Stimulated activated CD8-positive, alpha-beta memory T cell treated with anti-CD3 and anti-CD28 coated beads, Interleukin-15, amount 100 ng/mL, for 1 hour (primary cell): ENCODE measurements at places on chromosomes 4 and X.

- DNase-seq, result no peak
Measured at GRCh38 chrX:65596270-65597034, 61.9 kb upstream of the LAS1L start.

GRCh38 chr4:108589961-108590360 lies 30.4 kb upstream of the RPL34 start:
- DNase-seq, result no peak

- no peak for DNase-seq
Measured at GRCh38 chrX:16931855-16932575, 14.4 kb upstream of the REPS2 start.

- DNase-seq, result no peak
Measured at GRCh38 chrX:9320940-9321339, 143.9 kb upstream of the TBL1X start.

DNA sequence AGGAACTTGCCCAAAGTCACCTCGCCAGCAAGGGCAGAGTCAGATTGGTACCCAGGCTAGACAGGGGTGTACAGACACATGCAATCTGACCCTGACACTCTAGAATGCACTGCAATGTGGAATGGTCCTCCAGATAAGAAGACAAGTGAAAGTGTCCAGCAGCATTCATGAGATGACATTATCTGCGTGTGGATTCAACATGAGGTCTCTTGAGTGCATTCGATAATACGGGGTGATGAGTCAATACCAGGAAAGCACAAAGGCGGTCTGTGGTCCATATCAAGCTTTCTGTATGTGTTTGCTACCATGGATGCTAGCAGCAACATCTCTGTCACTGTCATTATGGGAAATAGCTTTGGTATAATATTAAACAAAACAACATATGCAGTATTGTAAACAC lies 6.8 kb upstream of the XAGE3 start:
- no peak for DNase-seq

DNA sequence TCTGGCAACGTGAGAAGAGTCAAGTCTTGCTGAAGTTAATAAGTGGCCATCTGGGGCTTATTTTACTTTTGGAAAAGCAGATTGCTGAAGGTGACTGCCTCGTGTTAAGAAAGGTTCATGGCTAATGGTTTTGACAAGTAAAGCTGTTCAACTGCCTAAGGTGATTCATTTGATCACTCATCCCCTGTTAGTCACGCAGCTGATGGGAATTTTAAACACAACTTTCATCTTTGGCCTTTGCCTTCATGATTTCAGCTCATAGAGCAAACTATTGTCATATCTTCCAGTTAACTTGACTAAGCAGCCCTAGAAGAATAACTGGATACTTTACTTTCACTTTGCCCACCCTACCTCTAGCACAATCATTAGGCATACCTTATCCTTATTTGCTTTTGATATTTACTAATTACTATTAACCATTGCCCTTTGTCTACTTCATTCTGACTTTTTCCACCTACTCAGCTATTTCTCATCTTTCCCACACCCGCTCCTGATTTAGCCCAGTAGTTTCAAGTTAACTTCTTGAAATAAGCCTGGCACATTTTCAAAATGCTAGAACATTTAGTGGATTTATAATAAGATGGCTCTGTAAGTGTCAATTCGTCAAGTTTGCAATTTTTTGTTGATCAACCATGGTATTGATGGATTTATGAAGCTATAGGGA lies 170.6 kb upstream of the S100G start:
- DNase-seq, result no peak

DNA sequence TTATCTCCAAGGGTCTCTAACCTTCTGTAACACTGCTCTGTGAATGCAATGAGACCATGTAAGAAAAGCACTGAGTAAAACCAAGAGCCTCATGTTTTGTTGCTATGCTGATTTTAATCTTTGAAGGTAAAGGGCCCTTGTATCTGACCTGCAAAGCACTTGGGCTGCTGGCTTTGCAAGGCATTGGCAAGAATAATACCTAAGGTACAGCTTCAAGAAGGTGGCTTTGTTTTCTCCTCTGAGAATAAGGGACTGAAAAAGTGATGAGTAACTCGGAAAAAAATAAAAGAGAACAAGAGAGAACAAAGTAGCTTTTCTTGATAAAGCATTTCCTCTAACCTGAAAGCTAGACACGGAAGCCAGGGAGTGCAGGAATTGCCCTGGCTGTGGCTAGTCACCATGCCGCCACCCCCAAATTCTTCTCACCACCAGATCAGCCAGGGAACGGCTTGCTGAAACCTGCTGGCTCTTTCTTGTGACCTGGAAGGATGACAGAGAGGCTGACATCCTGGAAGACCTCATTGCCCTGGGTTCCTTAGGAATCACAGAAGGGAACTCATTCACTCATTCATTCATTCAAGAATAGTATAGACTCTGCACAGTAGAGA lies 41.8 kb upstream of the HS3ST1 start:
- no peak for DNase-seq

DNA sequence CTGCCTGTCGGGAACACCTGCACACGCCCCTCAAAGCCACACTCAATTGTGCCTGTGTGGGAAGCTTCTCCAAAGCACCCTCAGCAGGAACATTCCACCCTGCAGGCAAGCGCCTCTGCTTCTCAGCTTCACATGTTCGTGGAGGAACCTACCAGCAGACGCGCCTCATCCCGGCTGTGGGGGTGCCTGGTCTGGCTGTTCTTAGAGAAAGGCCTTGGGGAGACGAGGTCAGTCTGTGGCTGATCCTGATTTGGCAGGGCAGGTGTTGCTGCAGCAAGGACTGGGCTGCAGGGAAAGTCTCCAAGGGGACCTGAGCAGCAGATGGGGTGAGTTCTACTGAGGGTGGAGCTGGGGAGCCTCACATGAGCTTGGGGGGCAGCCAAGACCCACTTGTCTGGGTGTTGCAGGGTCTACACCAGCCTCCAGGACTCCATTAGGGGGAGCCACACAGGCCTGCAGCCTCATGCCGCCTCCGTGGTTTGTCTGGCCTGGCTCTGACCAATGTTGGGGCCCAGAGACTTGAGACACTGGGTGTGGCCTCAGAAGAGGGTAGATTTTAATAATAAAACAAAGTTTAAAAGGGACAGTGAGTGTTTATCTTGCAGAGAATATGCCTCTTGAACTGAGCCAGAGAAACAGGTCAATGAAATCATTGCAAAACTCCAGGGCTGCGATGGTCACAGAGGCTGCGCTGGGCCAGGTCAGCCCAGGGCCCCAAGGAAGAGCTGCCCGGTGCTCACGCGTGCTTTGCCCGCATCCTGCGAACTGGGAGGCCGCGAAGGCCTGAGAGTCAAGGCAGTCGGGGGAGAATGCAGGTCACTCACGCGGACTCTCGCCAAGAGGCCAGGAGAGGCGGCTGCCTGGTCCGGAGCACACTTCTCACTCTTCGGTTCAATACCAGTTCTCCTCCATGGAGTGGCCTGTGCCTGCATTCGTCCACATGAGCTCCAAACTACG lies 21.1 kb downstream of the RNF212 start:
- no peak for DNase-seq

GRCh38 chr4:187166886-187167512 lies 443.3 kb upstream of the FAT1 start:
- no peak for DNase-seq

DNA sequence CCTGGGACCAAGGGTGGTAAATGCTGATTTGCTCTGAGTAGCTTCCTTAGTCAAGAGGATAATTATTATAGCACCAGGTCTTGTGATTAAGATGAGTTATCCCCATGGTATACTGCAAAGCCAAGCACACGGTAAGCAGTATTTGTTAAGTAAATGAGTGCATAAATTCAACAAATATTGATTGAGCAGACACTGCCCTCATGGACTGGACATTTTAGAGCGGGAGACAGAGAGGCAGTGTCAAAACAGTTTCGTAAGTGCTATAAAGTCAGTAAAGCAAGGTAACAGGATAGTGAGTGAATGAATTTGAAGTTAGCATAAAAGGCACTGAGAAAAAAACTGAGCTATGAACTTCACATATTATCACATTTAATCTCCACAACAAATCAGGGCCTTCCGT lies 13.9 kb downstream of the PHF8 start:
- DNase-seq, result no peak

DNA sequence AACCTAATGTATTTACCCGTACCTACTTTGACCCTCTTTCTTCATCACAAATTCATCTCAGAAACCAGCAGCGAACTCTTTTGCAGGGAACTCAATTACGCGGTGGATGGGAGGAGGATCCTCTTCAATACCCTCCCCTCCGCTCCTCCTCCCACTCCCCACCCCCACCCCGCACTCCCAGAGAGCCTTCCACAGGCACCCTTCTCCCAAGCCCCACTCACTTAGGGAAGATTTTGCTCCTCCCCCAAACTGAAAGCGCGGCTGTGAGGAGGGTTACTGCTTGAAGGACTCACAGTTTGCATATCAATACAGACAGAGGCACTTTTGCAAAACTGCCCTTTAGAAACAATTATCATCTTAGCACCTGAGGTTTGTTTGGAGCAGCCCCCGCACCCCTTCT lies 960 bp upstream of the IL1RAPL1 start:
- DNase-seq, result no peak
